ENCODE measurements at places on chromosomes 4 and X.

GRCh38 chr4:185149392-185149791 lies 6.3 kb downstream of the SLC25A4 start:
- DNase-seq: no peak

GRCh38 chrX:30153881-30154260 lies 61.5 kb upstream of the MAGEB2 start:
- no peak for DNase-seq

GRCh38 chrX:127190381-127190780 lies 370.9 kb downstream of the PRR32 start:
- DNase-seq: no peak

- no peak for DNase-seq
These were observed 17.3 kb downstream of the TBC1D14 start for GRCh38 chr4:6926681-6927478.

- DNase-seq: no peak
These were observed 237.8 kb upstream of the JADE1 start for GRCh38 chr4:128571747-128572146.

DNA sequence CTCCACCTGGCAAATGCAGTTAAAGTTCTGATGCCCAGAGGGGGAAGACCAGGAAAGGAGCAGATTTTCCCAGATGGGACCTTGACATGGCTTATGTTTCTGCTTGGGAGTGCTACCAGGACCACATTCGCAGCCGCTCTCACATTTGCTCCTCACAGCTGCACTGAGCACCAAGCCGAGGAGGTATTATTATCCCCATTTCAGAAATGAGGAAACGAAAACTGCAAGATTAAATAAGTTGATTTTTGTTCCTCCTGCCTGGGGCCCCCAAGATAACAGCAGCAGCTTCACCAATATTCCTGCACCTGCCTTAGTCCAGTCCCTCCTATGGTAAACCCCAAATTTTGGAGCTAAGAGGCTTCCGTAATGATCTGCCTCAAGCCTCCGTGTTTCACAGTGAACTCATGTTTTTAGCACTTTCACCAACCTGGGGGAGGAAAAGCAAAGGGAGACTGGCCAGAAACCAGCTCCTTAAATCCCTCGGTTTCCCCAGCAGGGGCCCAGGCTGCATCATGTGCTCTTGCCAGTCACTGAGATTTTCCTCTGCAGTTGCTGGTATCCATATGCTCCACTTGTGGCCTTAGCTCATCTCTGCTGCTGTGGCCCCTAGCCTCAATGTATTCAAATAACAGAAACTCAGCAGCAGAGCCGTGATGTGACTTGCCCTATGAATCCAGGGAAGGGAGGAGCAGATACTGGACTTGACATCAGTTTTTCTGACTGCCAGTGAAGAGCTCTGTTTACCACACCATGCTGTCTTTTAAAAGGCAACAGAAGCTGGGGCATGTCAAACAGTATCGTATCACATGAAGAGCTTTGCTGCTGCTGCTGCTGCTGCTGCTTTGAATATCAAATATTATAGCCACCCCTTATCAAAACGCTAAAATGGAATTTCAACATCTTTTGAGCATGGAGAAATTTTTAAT lies 95.5 kb upstream of the KLHL13 start:
- no peak for DNase-seq

Measured in NT2/D1 (cell line).